HEK293T (cell line): ENCODE measurements at places on chromosomes 7 and 10.

DNA sequence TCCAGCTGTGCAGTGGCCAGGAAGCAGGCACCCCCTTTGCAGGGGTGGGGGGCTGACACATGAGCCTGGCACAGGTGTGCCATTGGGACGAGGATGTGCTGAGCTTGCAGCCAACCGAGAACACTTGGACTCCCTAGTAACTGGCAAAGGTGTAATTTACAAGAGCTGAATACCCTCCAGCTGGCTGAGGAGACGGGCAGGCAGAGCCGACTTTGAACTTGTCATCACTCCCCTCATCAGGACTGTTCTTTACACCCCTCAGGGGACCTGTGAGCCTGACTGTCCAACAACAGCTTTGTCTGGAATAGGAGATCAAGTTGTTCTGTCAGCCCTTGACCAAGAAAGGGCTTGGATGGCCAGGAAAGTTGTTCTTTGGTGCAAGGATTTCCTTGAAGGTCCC, 61.2 kb downstream of the CDH23 start:
- DNase-seq: no peak

DNA sequence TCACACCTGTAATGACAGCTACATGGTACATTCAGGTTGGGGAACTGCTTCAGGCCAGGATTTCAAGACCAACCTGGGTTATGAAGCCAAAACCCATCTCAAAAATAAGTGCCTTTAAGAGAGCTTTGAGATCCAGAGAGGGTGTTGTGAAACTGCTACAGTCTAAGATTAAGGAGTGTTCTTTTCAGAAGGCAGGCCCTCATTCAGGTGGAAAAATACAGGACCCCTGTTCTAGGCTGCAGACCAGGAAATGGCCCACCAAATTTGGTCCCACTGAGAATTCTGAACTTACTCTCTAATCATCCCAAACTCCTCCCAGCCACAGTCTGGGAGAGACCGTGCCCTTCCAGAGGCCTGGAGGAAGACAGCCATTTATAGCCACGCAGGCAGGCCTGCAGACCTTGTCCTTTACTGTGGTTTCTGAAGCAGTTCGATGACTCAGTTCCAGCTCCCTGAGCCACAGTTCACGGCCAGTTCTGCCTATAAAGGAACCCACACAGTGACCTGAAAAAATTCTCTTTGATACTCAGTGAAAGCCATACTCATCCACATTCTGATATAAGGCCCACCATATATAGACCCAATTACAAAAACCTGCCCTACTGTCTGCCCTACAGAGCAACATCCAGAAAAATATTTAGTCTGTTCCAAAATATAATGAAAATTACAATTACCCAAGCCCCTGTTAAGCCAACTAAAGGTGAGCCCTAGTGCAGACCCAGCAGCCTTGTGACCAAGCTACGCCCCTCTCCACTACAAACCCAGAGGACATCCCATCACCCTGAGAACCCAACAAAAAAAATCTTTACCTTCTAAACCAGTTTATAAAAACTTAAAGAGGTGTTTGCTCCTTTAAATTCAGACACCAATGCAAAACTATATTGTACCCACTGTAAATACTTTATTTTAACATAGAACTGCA, 21.2 kb downstream of the ZNF680 start:
- no peak for DNase-seq

DNA sequence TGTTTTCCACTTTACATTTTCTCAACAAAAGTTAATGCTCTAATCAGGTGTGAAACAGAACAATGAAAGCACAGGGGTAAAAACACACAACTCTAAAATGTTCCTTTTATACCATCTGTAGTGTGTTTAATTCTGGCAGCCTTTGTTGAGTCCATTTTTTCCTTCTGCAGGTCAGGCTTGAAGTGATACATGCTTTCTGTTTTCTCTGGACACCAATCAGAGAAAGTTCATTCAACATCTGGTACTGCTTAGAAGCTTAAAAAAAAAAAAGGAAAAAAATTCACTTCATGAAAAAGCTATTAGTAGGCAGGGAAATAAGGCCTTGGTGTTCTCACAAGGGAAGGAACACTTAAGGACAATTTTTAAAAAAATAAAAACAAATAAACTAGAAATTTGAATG, 231.3 kb upstream of the RHOBTB1 start:
- DNase-seq: no peak

DNA sequence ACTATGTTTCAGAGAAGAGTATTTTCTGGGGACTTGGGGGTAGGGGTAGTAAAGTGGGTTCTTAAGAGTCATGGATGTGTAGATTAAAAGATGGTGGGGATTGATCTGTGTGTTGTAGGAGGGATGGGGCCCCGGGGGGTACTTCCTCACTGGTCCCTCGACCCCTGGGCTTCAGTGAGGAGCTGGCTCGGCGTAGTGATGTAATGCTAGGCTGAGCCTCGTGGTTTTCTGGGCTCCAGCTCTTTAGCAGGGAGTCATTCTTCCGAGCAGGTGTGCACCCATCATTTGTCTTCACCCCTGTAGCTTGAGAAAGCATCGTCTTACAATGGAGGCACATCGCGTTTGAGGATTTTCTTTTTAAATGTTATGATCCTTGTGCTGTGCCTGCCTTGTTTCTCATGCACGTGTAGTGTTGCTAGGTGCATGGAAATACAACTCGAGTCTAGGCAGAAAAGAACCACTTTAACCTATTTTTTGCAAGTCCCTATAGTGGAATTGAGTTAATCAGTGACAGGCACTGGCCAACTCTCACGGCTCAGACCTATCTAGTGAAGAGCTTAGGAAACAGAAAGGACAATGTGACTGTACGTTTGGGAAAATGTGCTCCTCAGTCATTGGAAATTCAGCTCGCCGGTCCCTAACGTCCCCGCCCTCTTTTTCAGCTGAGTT, 106.1 kb upstream of the BTBD16 start:
- DNase-seq: no peak

GRCh38 chr10:89589101-89589720, 53.8 kb upstream of the SLC16A12 start:
- DNase-seq: no peak

DNA sequence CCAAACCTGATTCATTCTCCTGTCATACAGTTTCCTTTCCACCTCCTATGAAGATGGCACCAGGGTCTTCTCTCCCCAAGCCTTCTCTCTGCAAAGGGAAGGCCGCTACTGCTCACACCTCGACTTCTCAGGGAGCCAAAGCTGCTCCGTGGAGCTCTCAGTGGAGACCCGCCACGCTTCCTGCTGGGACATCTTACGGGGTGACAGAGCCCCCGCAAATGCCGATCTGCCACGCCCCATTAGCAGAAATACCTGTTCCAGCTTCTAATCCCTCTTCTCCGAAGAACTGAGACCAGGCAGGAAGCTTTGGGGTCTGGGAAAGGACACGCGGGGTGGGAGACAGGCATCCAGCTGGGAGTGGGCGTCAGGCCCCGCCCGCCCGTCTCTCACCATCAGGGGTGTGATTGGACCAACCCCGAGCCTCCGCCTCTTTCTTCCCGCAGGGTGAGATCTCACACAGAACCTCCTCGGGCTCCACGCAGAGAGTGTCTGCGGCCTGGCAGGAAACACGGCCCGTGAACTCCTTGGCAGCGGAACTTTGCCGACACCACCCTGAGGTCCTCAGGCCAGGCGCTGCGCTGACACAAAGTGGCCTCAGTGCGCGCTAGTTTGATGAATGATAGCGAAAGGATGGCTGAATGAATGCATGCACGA, 12.0 kb upstream of the CALML5 start:
- DNase-seq: no peak

DNA sequence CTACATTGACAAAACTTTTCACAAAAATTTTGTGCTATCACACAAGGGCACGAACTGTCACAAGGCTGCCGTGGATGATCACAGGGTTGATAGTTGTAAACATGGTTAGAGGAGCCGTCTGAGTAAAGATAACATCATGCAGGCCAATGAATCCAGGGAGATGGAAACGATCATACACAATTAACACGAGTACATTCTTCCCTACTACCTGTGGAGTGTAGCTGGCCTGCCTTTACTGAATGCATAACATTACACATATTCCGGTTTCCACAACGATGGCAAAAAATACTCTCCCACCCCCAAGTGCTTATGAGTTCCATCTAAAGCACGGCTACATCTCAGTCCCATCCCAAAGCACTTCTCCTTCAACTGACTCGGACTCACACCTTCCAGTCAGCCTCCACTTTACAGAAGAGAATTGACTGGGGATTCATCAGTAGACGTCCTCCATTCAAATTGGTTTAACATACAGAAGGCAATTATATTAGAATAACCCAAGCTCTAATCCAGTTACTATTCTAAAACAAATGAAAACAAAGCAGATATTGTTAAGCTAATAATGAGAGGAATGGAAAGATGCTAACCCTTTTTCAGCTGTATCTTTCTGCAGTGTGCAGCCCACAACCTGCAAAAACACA, 69.0 kb downstream of the EZH2 start:
- DNase-seq: no peak

DNA sequence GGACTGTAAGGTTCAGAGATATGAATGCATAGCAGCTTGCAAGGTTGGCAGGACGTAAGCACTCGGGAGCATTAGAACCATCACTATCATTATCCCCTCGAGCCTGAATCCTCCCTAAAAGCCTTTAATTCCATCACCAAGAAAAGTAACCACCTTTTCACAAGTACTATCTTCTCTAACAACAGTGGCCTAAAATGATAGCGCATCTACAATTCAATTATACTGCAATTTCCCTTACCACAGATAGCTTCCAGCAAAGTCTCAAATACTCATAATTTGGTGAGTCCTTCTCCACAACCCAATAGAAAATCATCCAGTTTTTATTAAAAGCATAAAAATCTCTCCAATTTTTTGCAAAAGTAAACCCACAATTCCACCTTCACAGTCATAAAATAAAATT, 42.0 kb downstream of the COL1A2 start:
- no peak for DNase-seq

GRCh38 chr10:86182150-86182549, 184.4 kb downstream of the GRID1 start:
- DNase-seq: no peak

GRCh38 chr7:84693483-84693882, 493.4 kb downstream of the SEMA3D start:
- DNase-seq: no peak

DNA sequence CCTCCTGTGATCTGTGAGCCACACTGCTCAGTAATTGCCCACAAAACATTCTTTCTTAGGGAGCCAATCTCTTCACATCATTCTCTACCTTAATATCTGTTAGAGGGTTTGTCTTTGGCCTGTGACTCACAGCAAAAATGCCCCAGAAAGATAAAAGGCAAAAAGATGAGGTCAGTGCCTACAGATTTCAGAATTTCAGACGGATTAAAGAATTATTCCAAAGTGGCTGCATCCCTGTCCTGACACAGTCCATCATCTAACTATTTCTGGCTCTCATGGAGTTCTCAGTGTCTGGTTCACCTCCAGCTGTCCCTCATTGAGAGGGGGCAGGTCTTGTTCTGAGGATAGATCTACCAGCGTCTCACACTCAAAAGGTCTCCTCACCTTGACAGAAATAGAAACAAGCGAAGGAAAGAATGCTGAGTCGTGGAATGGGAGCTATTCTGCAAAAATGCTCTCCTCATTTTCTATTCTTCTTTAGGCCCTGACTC, 138.5 kb upstream of the AOAH start:
- no peak for DNase-seq

- no peak for DNase-seq
Measured at GRCh38 chr7:154638286-154638685, 364.6 kb downstream of the PAXIP1 start.

DNA sequence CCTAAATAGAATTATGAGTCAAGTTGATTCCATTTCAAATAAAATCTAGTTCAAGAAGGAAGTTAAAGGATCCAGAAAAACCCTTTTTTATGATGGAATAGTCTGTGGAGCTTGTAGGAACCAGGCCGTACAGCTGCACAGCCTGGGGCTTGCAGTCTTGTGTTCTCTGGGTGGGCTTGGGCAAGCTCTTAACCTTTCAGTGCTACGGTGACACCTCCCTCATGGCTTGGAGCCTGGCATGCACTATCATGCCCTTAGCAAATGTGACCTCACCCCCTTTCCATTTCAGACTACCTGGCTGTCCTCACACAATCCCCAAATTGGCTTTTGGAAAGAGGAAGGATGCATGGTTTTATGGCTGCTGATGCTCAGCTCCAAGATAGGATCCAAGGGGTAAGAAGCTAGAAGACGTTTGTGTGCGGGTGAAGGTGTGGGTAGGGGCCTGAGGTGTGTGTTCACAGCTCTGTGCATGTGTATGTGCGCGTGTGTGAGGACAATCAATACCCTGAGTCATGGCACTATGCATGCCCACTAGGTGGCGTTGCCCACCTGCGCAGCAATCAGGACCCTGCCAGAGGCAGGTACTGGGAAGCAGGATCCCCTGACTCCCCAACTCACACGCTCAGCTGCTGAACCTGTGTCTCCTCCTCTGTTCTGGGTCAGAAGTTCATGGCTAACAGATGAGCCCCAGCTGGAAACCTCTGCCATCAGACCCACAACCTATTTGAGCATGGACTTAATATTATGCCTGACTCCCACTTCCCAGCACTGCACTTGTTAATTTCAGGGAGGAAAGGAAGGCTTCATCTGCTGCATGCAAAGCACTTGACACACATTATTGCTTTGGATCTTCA, 113.4 kb downstream of the PTPN20 start:
- DNase-seq: peak; percentile 73

DNA sequence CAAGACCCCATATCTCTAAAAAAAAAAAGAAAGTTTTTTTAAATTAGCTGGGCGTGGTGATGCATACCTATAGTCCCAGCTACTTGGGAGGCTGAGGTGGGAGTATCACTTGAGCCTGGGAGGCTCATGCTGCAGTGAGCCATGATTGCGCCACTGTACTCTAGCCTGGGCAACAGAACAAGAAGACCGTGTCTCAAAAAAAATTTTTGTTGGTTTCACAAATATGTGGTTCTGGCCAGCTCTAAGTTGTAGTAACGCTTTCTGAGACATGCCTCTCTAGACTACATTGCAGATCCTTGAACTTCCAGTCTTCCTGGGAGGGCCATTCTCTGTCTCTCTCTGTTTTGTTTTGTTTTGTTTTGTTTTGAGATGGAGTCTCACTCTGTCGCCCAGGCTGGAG, 24.6 kb upstream of the RHBDD2 start:
- no peak for DNase-seq

DNA sequence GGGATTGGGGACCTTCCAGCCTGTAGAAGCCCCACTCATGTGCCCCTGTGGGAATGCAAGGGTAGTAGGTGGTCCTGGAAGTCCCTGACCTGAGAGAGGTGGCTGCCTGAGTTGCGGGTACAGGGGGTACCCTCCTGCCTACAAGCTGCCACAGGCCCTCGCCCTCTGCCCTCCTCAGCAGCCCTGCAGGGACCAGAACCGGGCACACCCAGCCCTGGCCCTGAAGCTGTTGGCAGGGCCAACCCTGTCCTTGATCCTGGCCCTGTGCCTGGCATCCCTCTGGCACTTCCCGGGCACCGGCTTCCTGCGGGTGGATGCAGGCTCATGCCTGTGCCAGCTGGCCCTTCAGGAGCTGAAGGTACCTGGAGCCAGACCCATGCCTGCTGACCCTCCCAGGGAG, 54.9 kb upstream of the ELN start:
- no peak for DNase-seq

DNA sequence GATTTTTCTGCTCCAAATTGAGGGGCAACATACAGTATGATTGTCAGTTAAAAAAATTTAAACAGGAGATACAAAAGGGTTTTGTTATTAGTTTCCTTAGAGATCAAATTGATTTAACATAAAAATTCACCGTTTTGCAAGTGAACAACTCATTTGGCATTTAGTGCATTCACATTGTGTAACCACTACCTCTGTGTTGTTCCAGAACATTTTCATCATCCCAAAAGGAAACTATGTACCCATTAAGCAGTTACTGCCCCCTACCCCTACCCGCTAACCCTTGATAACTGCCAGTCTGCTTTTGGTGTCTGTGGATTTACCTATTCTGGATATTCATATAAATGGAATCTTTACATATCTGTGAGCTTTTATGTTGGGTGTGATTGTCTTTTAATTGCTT, 3.1 kb downstream of the ZRANB1 start:
- no peak for DNase-seq
